CD4-positive, alpha-beta T cell treated with Interleukin-15 for 1 hour (primary cell): ENCODE measurements at places on chromosomes 4 and X.
A peak's percentile ranks its signal among the peaks of the same experiment; 100 is the strongest.

GRCh38 chr4:79603681-79604080 lies 195.7 kb upstream of the GK2 start:
- no peak for DNase-seq

DNA sequence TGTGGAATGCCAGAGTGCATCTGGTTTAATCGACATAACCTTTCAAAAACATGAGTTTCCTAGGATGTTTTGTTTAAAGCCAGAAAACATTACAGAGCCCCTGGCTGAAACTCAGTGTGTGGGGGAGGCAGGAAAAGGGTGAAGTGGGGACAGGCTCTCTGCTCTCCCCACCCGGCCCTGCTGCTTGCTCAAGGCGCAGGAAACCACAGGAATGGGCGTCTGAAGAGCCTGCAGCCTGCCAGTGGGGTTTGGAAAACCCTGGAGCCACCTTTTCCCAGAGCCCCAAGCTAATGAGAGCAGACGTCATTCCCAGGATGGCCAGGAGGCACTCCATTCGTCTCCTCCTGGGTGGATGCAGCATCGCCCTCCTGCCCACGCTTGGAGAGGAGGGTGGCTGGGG lies 240.6 kb downstream of the AFAP1 start:
- DNase-seq: no peak

- DNase-seq: no peak
These were observed 2.9 kb upstream of the SPARCL1 start for GRCh38 chr4:87532109-87532508.

DNA sequence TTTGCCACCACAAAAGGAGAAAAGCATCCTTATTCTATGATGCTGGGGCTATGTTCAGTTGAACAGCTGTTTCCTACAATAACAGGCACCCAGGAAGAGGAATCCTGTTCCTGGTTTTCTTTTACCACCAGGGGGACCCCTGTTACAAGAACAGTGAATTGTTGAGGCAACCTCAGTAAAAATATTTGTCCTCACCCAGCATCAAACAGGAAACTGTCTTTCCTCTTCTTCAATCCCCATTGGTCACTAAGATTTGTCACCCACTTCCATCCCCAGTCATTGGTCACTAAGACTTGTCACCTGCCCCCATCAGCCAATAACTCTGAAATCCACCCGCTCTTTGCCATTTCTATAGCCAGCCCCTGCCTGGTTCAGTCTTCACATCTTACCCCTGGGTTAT lies 143.5 kb upstream of the GALNT7 start:
- DNase-seq: no peak

DNA sequence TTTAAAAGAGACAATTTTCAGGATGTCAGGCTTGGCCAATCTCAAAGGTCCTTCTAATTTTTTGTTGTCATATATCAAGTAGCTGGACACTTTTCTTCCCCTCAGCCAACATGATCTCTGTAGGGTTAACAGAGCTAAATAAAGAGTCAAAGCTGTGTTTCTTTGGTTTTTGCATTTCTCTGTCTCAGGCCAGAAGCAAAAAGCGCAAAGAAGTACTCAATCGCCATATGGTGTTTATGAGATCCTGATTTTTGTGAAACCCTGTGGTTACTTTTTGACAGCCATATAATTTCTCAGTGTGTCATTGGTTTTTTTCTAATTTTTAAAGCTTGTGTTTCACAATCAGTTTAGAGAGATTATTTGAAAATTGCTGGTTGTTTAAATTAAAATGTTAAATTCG lies 111.9 kb downstream of the MAPK10 start:
- no peak for DNase-seq

- DNase-seq: no peak
These were observed 21.6 kb downstream of the PHKA2 start for GRCh38 chrX:18962329-18962728.

DNA sequence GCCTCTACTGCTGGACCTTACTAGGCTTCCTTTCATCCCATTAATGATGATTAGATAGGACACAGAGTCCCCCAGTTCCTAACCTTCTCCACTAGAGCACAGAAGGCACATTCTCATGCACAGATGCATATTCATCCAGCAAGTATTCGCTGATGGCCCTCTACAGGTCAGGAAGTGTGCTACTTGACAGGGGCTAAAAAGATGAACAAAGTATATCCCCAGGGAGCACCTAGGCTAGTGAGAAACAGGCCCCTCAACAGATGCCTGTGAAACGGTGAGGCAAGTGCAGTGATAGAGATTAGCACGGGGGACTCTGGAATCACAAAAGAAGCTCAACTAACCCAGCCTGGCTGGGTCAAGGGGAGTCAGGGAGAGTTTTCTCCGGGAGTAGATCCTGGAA lies 95.8 kb downstream of the MGST2 start:
- DNase-seq: no peak

DNA sequence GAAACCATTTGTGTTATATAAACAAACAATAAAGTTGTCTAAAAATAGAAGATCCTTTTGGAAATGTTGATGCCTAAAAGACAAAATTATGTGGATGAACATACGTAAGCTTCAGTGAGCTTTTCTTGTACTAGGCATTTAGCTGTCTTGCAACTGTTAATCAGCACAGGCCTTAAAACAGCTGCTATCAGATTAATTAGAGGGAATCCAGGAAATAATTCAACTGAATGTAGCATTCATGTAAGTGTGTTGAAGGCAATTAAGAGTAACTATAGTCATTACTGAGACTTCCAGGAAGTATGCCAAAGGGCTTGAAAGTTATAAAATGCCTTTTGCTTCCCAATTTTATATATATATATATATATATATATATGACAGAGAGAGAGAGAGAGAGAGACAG lies 248.7 kb downstream of the IL1RAPL1 start:
- no peak for DNase-seq

- no peak for DNase-seq
These were observed 102.0 kb downstream of the RTL5 start for GRCh38 chrX:72029483-72030411.

- no peak for DNase-seq
These were observed 49.0 kb downstream of the PDHA1 start for GRCh38 chrX:19392703-19393102.

DNA sequence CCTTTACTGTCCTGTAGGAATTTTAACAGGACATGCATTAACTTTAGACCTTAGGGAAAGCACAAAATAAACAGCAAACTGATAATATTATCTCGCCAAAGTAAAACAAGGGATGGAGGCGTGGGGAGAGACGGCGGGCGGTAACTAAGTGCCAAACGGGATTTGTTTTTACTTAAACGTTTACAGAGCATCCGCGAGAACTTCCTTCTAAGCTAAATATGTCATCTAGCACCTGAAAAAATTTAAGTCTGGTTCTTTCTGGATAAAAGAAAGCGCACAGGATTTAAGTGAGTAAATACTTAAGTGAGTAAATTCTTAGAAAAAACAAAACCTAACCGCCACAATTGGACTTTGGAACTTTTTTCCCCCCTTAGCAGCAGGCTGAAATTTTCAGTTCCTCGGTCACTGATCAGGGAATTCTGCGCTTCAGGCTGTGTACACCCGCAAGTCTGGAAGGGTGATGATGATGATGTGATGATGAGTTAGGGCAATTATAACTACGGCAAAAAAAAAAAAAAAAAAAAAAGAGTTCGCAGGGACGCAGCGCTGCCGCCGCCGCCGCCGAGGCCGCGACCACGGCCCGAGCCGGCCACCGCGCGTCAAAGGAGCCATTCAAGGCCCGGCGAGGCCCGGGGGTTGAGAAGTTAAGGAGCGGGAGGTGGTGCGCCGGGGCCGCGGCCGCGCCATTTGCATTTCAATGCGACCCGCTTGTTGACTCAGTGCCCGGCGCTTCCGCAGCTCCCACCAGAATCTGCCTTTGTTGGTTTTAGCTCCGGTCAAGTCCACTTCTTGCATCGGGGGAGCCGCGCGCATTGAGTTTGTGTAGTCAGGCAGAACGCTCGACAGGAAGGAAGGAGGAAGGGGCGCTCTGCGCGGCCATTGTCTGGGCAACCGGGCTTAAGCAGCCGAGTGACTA lies 108.8 kb downstream of the SPRY1 start:
- DNase-seq: no peak

DNA sequence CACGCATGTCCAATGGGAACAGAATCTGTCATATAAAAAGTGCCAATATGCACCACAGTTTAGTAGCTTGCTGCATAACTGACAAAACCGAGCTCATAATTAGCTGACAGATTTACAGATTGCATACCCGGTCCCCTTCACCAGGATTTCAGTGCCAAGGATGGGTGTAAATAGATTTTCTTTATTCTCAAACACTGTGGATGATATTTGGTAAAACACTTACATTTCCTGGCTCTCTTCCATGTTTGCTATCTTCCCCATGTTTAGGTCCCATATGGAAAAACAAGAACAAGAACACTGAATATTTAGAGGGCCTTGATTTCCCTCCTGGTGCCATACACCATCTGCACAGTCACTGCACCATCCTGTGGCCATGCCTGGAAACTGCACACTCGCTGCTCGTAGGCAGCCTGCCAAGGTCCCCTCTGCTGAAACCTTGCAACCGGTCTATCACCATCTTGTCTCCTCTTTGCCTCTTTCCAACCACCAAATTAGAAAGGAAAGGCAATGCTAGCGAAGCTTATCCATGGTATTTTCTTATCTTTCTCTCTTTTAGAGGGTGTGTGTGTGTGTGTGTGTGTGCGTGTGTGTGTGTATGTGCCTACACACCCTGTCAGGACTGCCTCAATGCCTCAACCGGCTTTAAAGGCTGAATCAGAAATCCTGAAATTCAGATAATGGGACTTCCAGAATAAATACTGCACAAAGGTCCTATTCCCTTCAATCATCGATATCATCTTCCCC lies 124.2 kb upstream of the MBNL3 start:
- DNase-seq: no peak

GRCh38 chrX:70042399-70043371 lies 7.1 kb downstream of the AWAT2 start:
- DNase-seq: no peak

- no peak for DNase-seq
These were observed 8.0 kb upstream of the ODAPH start for GRCh38 chr4:75547647-75548387.

GRCh38 chrX:46573331-46573891 lies at the start of gene CHST7:
Gene CHST7, plus strand, starts transcription at chrX:46573765. Its CDS starts 167 bp downstream, at chrX:46573932.
- DNase-seq: peak; percentile 63

DNA sequence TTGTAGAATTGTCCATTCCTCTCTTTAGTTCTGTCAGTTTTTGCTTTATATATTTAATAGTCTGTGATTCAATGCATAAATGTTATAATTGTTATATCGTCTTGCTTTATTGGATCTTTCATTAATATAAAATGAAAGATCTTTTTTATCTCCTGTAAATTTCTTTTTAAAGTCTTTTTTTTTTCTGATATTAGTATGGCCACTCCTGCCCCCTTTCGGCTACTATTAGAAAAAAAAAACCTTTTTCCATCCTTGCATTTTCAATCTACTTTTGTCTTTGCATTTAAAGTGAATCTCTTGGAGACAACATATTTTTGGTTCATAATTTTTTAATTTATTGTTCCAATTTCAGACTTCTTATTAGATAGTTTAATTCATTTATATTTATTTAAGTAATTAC lies 677.4 kb upstream of the NDST4 start:
- DNase-seq: no peak

GRCh38 chrX:33336783-33337182 lies 125.4 kb upstream of the DMD start:
- DNase-seq: no peak

- peak; percentile 62 for DNase-seq
These were observed 13.0 kb upstream of the TMEM156 start for GRCh38 chr4:39044956-39045826.

GRCh38 chr4:42965326-42965725 lies 72.8 kb downstream of the GRXCR1 start:
- DNase-seq: no peak

- DNase-seq: no peak
These were observed 73.0 kb downstream of the ABLIM2 start for GRCh38 chr4:8085491-8086117.
